ENCODE measurements at places on chromosomes 3 and 15.
A peak's percentile ranks its signal among the peaks of the same experiment; 100 is the strongest.

DNA sequence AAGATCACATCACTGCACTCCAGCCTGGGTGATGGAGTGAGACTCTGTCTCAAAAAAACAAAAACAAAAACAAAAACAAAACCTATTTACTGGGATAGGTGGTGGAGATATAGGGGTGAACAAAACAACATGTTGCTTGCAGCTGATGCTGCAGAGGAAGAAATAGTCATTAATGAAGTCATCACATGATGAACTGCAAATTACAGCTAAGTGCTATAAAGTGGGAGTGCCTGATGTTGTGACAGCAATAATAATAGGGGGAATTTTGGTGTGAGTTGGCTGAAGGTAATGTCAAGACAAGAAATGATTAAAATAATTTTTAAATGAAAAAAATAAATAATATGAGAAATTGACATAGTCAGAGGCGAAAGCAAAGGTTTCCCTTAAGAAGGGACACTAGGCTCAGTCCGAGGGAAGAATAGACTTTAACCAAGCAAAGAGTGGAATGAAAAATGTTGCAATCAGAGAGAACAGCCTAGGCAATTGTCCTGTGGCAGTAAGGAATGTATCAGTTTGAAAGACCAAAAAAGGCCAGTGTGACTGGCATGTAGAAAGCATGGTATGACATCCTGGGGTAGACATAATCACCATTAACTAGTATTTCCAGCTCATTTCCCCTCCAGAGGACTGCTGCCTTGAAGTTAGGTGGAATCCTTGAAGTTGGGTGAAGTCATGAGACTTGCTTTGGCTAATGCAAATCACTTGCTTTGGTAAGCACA, 14.7 kb upstream of the PIK3CB start:
- no peak for DNase-seq

DNA sequence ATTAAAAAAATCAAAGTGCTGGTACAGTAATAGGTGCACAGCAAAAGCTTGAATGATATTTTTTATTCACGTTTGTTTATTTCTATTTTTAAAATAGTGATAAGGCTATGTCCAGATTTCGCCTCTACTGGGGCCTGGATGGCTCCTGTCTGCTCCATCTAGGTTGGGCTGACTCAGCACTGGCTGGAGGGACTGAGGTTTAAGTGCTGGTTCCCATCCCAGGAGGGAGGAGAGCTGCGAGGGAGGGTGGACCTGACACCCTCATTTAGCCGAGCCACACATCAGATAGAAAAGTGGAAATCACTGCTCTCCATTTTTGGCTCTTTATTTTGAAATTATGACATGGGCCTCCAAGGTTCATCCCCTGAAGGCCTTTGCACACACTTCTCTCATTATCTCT, 95.4 kb upstream of the AGBL1 start:
- no peak for DNase-seq

DNA sequence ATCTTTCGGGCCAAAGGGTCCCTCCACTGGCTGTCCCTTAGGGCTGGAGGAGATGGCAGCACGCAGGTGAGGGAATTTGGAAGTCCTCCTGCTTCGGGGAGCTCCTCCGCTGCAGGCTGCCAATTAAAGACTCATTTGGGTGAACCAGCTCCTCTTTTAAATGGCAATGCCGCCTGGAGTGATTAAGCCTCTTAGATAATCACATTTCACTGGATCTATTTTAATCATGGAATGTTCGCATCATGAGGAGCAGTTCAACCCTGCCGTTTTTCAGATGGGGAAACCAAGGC, 117.9 kb downstream of the LIPC start:
- no peak for DNase-seq

GRCh38 chr15:26943866-26944265, 27.1 kb upstream of the GABRG3 start:
- no peak for DNase-seq

- DNase-seq = peak; percentile 48
These were observed 539 bp upstream of the PLCL2 start for GRCh38 chr3:16884084-16884747.

- no peak for DNase-seq
These were observed 25.2 kb downstream of the SNAPC5 start for GRCh38 chr15:66472176-66472999.

- no peak for DNase-seq
These were observed 1.4 kb downstream of the LYSMD2 start for GRCh38 chr15:51736069-51736468.

- no peak for DNase-seq
These were observed 45.2 kb downstream of the GASK1A start for GRCh38 chr3:43024181-43024885.

- DNase-seq = no peak
These were observed 381.0 kb upstream of the RGMA start for GRCh38 chr15:93469994-93470393.

GRCh38 chr15:40003116-40003916, 35.7 kb downstream of the SRP14 start:
- no peak for DNase-seq

DNA sequence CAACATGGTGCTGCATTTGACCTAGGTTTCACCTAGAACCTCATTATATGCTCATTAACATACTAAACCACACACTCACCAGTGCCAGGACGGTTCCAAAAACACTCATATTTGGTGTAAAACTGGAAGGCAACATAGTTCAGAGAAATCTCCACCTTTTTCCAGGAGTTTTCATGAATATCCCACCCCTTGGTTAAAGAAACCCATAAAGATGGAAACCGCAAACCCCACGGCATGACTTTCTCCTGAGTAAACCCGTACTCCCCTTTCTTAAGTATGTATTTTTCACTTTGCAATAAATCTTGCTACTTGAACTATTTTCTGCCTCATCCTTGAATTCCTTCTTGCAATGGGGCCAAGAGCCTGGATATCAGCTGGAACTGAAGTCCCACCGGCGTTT, 379.3 kb downstream of the MAGI1 start:
- no peak for DNase-seq

- DNase-seq = no peak
These were observed 277.1 kb downstream of the SUCLG2 start for GRCh38 chr3:67377299-67377698.

DNA sequence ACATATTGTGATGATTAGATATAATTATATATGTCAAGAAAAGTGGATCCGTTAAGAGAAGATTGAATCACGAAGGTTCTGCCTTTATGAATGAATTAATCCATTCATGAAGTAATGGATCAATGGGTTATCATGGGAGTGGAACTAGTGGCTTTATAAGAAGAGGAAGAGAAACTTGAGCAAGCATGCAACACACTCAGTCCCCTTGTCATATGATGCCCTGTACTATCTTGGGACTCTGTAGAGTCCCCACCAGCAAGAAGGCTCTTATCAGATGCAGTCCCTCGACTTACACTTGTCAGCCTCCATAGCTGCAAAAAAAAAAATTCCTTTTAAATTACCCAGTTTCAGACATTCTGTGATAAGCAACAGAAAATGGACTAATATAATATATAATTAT, 301.9 kb downstream of the RAP2B start:
- no peak for DNase-seq

DNA sequence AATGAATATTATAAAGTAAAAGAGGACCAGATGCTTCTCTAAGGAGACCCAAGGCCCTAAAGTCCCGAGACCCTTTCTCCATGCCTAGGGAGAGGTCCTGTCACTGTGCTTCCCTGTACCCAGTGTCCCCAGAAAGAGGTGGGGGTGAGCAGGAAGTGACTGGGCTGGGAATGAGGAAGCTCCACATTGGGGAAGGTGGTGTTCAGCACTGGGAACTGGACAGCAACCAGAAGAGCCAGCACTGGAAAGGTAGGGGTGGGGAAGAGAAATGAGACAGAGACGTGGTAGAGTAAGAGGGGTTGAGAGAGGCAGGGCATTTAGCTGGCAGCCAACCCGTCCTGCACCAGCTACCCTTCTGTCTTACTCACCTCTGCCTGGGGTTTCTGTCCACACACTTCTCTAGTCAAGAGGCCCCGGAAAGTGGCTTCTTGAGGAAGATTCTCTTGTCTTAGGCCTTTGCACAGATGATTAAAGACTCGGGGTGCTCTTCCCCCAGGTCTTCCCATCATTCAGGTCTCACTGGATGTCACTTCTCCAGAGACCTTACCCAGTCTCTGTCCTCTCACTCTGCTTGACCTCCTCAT, 12.2 kb downstream of the RRP9 start:
- DNase-seq = no peak

GRCh38 chr3:143424874-143425273, 305.3 kb downstream of the CHST2 start:
- no peak for DNase-seq

DNA sequence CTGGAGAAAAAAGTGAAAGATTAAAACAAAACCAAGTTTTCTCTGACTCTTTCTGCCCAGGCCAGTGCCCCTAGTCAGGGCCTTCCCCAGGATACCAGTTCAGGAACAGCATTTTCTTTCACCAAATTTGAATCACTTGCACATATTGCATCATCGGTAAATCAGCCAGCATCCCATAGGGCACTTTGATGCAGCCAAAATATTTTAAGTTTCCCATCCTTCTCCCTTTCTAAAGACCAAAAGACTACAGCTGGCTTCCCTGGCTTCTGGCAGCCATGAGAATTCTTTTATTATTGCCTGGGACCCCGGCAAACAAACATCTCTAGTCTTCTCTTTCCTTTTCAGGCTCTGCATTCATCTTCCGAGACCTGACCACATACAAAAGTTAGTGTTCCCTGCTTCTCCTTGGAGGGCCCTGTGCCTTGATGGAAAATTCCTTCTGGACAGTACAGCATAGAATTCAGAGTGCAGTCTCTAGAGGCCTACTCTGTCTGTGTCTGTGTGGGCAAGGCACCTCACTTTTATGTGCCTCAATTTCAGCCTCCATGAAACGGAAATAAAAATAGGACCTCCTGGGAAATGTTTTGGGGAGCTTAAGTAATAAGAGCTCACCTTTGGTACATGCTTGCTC, 348.0 kb downstream of the VPS13C start:
- DNase-seq = no peak

- no peak for DNase-seq
These were observed 324.5 kb downstream of the TBL1XR1 start for GRCh38 chr3:176872771-176873209.

GRCh38 chr15:47414207-47414606, 303.1 kb upstream of the SEMA6D start:
- no peak for DNase-seq

DNA sequence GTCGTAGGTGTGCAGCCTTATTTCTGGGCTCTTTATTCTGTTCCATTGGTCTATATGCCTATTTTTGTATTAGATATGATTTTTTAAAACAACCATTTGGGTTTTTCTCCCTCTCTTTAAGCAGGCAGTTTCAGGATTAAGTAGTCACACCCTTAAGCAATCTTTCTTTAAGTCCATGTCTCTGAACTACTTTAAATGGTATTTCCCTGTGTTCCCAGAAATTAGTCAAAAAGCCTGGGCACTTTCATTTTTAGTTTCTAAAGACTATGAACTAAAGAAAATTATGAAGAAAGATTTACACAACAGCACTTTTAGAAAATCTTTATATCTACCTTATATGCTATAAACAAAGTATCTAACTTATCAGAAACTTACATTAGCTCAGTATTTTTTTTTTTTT, 110.3 kb downstream of the FAIM start:
- DNase-seq = no peak

- no peak for DNase-seq
These were observed 80.8 kb downstream of the EOMES start for GRCh38 chr3:27641271-27641800.

DNA sequence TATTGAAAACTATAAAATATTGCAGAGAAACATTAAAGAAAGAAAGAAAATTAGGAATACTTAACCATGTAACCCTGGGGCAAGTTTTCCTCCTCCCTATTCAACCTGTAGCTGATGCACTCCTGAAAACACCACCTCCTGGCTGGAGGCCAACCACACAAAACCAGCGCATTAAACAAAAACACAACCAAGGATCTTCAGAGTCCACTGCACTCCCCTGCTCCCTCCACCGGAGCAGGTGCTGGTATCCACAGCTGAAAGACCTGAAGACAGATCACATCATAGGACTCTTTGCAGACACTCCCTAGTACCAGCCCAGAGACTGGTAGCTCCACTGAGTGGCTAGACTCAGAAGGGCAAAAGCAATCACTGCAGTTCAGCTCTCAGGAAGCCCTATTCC, 13.6 kb upstream of the ADAMTS17 start:
- no peak for DNase-seq

DNA sequence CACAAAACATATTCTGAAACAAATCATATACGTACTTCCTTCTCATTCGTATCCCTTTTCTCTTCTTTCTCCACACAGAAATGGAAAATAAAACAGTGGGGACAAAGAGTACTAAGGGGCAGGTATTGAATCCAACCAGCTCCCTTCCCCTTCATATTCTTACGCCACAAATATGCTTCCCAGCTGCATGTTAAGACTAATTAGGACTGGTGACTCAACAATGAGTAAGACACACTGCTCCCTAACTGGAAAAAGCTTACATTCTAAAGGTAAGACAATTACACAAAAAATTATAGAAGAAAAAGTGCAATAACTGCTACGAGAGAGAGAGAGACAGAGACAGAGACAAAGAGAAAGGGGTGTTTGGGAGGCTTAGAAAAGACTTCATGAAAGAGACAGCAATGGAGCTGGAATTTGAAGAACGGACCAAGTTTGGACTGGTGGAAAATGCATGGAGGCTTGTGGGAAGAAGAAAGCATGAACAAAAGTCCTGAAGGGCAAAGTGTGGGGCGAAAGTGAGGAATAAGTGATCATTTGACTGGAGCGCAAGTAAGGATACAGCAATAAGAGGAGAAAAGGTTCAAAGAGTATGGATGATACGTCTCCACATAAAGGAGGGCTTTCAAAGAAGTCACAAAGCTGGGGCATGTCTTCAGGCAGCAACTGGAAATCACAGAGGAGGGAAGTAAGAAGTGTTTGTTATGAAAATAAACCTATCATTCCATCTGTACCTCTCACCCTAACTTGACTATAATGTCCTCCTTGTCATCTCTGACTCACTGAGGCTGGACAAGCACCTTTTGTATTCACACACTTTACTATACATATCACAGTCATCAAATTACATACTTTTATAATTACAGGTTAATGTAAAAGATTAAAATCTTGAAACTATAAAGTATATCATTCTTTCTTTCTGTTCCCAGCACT, 49.2 kb downstream of the RYK start:
- no peak for DNase-seq

GRCh38 chr3:151037746-151038477, 47.6 kb upstream of the MED12L start:
- no peak for DNase-seq

DNA sequence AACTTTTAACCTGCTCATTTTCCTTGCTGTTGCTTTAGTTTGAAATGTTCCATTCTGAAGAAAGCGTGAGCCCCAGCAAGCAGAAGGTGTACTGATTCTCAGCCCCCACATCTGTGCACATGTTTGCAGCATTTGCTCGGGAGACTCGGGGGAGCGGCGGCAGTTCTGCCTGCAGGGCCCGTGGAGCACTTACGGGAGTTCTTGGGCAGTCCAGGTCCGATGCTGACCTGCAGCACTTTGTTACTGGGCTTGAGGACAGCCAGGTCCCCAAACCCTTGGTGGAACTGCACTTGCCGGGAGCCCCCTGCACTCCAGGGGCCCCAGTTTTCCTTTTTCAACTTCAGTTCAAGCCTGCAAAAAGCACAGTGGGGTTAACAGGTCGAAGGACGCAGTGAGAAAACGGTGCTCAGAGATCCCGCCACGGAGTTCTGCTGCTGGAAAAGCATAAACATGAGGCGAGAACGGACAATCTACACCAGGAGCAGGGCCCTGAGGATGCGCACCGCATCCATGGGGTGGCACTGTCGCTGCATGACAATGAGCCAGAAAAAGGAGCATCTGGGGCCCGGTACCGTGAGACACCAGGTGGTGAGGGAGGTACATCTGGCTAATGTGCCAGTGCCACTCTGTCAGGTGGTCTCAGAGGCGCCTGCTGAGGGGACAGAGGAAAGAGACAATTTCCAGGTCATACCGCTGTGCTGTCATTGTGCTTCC, 45.6 kb upstream of the LDHAL6B start:
- no peak for DNase-seq
